Cerebellum (tissue), 4 donors: ENCODE measurements at places on chromosomes 2 and 18. TPM values are rescaled to one million over a fixed set of nuclear protein-coding genes. Genes with fewer than 3 reads are reported as not detected.

Gene C2orf74
- 6.6 TPM for total RNA-seq

Gene TEKT4
- 0.27 TPM for total RNA-seq

Gene TTN
- total RNA-seq: 4.3 TPM

Gene CCDC102B
- total RNA-seq: 45.8 TPM

Gene C1QL2
- 0.27 TPM for total RNA-seq

Gene ABCB11
- total RNA-seq: 2.6 TPM

Gene CD28
- 1.00 TPM for total RNA-seq

Gene KCNIP3
- 20.8 TPM for total RNA-seq

Gene ATP5MC3
- 55.3 TPM for total RNA-seq

Gene VIL1
- total RNA-seq: 0.73 TPM

Gene COLEC11
- total RNA-seq: 0.82 TPM

Gene RMDN2
- 14.3 TPM for total RNA-seq

Gene PRADC1
- 6.4 TPM for total RNA-seq

Gene ZNF892
- total RNA-seq: 30.4 TPM

Gene LRRC30
- total RNA-seq: not detected

Gene SMARCAL1
- 23.6 TPM for total RNA-seq

Gene EFEMP1
- 25.0 TPM for total RNA-seq

Gene KLHL30
- not detected for total RNA-seq

Gene TMEM237
- total RNA-seq: 62.6 TPM

Gene LRATD1
- 17.2 TPM for total RNA-seq

Gene STK36
- 52.3 TPM for total RNA-seq

Gene UPP2
- 0.27 TPM for total RNA-seq

Gene AQP4
- total RNA-seq: 84.5 TPM

Gene ICA1L
- 72.3 TPM for total RNA-seq

Gene SH2D6
- total RNA-seq: 0.54 TPM

Gene IL1B
- 1.1 TPM for total RNA-seq

Gene ALPG
- not detected for total RNA-seq

Gene GTF2A1L
- 2.8 TPM for total RNA-seq
